Breast epithelium (tissue), 4 donors: ENCODE measurements at places on chromosomes 5 and 9.

DNA sequence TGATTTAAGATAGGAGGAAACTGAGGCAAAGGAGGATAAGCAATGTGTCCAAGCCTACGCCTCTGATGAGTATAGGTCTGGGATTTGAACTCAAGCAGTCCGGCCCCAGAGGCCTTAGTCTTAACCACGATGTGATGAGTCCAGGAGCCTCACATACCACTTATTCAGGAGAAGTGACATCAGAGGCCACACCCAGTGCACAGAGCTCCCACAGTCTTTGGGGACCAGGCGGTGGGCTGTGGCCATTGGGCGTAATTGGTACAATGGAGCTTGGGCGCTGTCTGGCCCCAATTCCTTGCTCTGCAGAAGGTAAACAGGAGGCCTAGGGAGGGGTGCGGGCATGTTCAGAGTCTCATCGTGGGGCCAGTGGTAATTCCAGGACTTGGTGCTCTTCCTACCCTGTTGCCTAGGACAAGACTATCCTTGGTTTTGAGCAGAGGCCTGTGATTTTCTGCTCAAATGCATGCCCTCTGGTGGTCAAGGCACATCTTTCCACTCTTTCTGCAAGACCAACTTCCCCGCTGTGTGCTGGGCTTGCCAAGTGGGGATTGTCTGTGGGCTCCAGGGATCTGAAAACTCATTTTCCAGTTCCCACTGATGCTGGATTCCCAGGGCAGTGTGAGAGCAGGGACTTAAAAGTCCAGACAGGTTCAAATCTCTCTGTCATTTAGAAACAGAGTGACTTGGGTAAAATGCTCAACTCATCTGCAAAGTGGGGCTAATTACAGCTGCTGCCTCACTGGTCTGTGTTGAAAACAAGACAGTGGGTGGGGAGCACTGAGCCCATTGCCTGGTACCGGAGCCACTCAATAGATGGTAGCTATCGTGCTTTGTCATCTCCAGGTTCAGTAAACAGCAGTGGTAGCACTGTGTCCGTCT is 15.8 kb downstream of the NDST1 start:
- no peak for DNase-seq
- H3K4me3 ChIP-seq = no peak overlapping the region
- H3K36me3 ChIP-seq = no peaks in the 10 kb centered on the region
- peak overlapping the region; percentile 8 for H3K27ac ChIP-seq
- H3K27me3 ChIP-seq = no peaks in the 10 kb centered on the region
- peaks cover 15% of the 10 kb centered on the region for H3K4me1 ChIP-seq

DNA sequence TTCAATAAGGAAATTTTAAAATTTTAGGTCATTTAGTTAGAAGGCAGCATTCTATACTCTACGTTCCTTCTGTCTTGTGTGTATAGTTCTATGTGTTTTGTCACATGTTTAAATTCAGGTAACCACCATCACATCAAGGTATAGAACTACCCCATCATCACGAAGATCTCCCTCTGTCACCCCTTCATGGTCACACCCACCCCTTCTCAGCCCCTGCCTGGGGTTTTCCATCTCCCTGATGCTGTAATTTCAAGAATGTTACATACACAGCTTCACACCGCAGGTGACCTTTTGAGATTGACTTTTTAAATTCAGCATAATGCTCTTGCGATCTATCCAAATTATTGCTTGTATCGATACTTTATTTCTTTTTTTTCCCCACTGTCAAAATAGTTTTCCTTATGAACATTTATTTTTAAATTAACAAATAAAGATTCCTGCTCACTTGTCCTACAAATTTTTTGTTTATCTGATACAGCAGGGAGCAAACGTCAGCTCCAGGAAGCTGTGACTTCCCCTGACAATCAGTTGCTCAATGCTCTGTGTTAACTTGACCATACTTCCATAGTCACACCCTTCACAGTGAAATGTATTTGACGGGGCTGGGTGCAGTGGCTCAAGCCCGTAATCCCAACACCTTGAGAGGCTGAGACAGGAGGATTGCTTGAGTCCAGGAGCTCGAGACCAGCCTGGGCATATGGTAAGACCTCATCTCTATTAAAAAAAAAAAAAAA is 10.2 kb downstream of the BTNL8 start:
- H3K27ac ChIP-seq = no peak overlapping the region
- no peak for DNase-seq
- H3K4me3 ChIP-seq = no peak overlapping the region

GRCh38 chr9:33287087-33287490 is 3.2 kb upstream of the NFX1 start:
- no peaks in the 10 kb centered on the region for H3K36me3 ChIP-seq
- H3K27ac ChIP-seq = no peak overlapping the region
- H3K4me1 ChIP-seq = peaks cover 6% of the 10 kb centered on the region
- no peaks in the 10 kb centered on the region for H3K27me3 ChIP-seq
- no peak for DNase-seq

DNA sequence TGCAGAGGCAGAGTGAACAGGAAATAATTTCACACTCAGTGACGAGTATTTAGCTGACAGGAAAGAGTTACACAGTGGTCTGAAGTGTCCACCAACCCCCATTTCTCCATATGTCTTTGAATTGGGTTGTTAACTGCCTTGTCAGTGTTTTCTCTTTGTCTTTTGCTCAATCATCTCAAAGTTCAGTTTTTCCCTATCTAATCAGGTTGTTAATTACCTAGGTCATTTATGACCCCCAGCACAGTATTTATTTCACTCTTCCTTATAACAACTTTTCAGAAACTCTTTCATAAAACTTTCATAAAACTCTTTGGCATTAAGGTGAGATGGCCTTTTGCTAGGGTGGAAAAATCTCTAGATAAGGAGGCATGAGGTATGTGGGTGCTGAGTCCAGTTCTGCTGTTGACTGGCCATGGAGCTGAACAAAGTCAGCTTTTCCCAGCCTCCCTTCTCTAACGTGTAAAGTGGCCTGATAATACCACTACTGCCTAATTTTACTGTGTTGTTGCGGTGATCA is 5.2 kb upstream of the ALDOB start:
- no peak overlapping the region for H3K4me3 ChIP-seq
- no peak for DNase-seq
- H3K27me3 ChIP-seq = no peaks in the 10 kb centered on the region
- H3K36me3 ChIP-seq = no peaks in the 10 kb centered on the region
- H3K4me1 ChIP-seq = no peaks in the 10 kb centered on the region

- peaks cover 67% of the 10 kb centered on the region for H3K27me3 ChIP-seq
- no peak overlapping the region for H3K4me3 ChIP-seq
- no peaks in the 10 kb centered on the region for H3K36me3 ChIP-seq
- DNase-seq = no peak
- no peak overlapping the region for H3K27ac ChIP-seq
- no peaks in the 10 kb centered on the region for H3K4me1 ChIP-seq
Measured at GRCh38 chr9:135734616-135735144, 32.7 kb downstream of the KCNT1 start.

DNA sequence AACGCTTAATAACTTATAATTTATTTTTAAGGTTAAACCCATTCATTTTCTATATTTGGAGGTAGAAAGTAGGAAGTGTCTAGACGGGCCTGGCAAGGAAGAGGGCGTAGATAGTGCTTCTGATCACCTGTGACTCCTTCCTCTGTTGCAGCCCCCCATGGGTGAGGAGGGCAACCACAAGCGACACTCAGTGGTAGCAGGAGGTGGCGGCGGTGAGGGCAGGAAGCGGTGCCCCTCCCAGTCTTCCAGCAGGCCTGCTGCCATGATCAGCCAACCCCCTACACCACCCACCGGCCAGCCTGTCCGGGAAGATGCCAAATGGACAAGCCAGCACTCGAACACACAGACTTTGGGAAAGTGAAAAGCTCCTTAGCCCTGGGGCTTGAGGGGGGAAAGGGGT is 36.7 kb downstream of the FAXDC2 start:
- no peaks in the 10 kb centered on the region for H3K4me1 ChIP-seq
- H3K27me3 ChIP-seq = no peaks in the 10 kb centered on the region
- peaks cover 6% of the 10 kb centered on the region for H3K36me3 ChIP-seq
- DNase-seq = no peak
- no peak overlapping the region for H3K4me3 ChIP-seq

DNA sequence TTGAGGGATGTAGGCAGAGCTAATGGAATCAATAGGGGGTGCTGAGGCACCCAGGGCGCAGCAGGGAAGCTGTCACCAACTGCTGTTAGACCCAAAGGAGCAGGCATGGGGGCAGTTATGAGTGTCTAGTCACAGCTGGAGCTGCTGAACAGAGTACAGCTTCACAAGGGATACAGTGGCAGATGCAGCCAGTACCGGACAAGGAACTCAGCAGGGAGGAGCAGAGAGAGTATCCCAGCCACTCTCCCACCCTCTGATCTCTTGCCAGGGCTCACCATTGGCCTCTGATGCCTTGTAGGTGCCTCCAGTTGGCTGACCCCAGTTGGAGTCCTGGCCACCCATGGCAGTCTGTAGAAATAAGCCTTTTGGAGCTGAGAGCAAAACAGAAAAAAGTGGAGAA is 42.6 kb upstream of the HSPB3 start:
- no peaks in the 10 kb centered on the region for H3K36me3 ChIP-seq
- H3K4me3 ChIP-seq = no peak overlapping the region
- DNase-seq = no peak
- no peaks in the 10 kb centered on the region for H3K27me3 ChIP-seq

GRCh38 chr9:95343725-95344287 is 26.3 kb upstream of the FANCC start:
- no peak for DNase-seq
- H3K27ac ChIP-seq = no peak overlapping the region
- peaks cover 5% of the 10 kb centered on the region for H3K27me3 ChIP-seq
- H3K36me3 ChIP-seq = no peaks in the 10 kb centered on the region
- H3K4me3 ChIP-seq = no peak overlapping the region

DNA sequence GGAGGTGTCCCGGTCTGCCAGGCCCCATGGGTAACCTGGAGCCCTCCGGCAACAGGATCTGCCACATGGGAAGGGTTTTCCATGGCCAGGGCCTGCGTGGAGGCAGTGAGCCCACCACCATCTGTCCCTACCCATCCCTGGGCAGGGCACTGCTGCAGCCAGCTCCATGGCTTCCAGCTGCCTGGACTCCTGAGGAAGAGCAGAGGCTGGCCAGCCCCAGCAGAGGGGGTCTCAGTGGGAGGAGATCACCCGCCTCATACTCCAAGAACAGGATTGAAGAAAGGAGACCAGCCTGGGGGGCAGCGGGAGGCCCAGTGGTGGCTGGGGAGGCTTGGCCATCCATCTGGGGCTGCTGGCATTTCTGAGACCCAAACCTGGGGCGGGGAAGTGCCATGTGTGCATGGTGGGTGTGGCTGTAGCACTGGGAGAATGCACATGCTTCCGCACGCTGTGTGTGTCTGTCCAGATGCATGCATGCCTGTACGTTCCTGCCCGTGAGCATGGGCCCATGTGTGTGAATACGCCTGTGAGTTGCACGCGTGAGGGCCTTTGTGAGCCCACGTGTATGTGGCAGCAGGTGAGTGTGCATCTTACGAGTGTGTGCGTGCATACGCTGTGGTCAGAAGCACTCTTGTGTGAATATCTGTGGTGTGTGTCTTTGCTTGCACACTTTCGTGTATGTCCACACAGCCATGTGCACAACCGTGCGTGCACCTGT is 78.5 kb downstream of the LMX1B start:
- H3K4me1 ChIP-seq = no peaks in the 10 kb centered on the region
- H3K27ac ChIP-seq = no peak overlapping the region
- no peak for DNase-seq
- no peak overlapping the region for H3K4me3 ChIP-seq

GRCh38 chr9:37151812-37152211 is 31.4 kb downstream of the ZCCHC7 start:
- DNase-seq = no peak
- no peaks in the 10 kb centered on the region for H3K27me3 ChIP-seq
- H3K36me3 ChIP-seq = no peaks in the 10 kb centered on the region
- H3K4me1 ChIP-seq = no peaks in the 10 kb centered on the region
- no peak overlapping the region for H3K4me3 ChIP-seq
- no peak overlapping the region for H3K27ac ChIP-seq

GRCh38 chr5:176425791-176426190 is 9.5 kb upstream of the CLTB start:
- no peaks in the 10 kb centered on the region for H3K36me3 ChIP-seq
- H3K27me3 ChIP-seq = no peaks in the 10 kb centered on the region
- H3K4me1 ChIP-seq = no peaks in the 10 kb centered on the region
- H3K27ac ChIP-seq = peak overlapping the region; percentile 76
- no peak for DNase-seq

GRCh38 chr9:93064392-93065134 is 6.1 kb downstream of the SUSD3 start:
- H3K4me3 ChIP-seq = no peak overlapping the region
- no peak overlapping the region for H3K27ac ChIP-seq
- H3K36me3 ChIP-seq = no peaks in the 10 kb centered on the region
- peaks cover 4% of the 10 kb centered on the region for H3K4me1 ChIP-seq

DNA sequence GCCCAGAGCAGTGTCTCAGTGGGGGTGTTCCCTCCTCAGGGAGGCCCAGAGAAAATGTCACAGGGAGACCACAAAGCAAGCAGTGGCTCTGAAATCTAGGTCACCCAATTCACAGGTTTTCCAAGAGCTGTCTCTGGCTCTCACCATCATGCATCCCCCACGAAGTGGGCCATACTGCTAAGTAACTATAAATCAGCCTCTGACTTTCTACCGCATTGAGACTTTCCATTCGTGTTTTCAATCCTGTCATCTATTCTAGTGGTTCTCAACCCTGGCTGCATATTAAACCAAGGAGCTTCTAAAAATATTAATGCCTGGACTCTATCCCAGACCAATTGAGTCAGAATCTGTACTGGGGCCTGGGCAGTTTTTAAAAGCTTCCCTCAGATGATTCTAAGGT is 2.0 kb upstream of the C1QTNF3 start:
- DNase-seq = no peak
- no peaks in the 10 kb centered on the region for H3K36me3 ChIP-seq
- H3K27ac ChIP-seq = no peak overlapping the region
- H3K4me1 ChIP-seq = no peaks in the 10 kb centered on the region
- no peaks in the 10 kb centered on the region for H3K27me3 ChIP-seq

DNA sequence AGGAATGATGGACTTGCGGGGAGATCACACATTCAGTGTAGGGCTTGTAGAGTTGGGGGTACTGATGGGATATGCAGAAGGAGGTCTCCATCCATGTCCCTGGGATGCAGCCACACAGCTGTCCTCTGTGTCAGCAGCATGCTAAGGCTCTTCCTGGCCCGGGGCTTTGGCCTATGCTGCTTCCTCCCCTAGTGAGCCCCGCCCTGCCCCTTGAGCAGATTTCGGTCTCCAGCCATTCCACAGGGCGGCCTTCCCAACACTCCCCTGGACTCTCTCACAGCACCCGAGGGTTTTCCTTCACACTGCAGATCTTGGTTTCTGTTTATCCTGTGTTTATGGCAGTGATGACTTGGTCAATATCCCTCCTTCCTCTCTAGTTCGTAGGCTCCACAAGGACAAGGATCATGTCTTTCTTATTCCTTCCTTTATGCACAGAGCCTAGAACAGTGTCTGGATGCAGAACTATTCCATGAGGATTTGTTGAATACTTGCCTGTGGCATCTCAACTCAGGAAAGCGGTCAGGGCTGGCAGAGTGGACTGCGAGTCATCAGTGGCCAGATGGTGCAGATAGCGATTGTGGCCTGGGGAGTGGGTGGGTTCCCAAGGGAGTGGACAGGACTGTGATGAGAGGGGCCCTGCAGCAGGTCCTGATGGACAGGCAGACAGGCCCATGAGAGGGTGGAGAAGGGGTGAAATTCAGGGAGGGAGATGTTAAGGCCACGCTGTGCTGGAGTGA is 114.2 kb downstream of the RGS3 start:
- peaks cover 45% of the 10 kb centered on the region for H3K4me1 ChIP-seq
- no peaks in the 10 kb centered on the region for H3K36me3 ChIP-seq
- H3K4me3 ChIP-seq = no peak overlapping the region
- peak overlapping the region; percentile 89 for H3K27ac ChIP-seq

- H3K36me3 ChIP-seq = no peaks in the 10 kb centered on the region
- no peak for DNase-seq
- H3K4me3 ChIP-seq = no peak overlapping the region
- no peaks in the 10 kb centered on the region for H3K4me1 ChIP-seq
- H3K27me3 ChIP-seq = no peaks in the 10 kb centered on the region
Measured at GRCh38 chr9:123468541-123468940, 112.5 kb downstream of the CRB2 start.
